AG04450 (cell line): ENCODE measurements at places on chromosomes 2 and 18.

GRCh38 chr18:74529378-74529777 is 4.9 kb upstream of the CNDP1 start:
- no peak for DNase-seq

GRCh38 chr2:191311627-191312026 is 66.4 kb downstream of the MYO1B start:
- no peak for DNase-seq

DNA sequence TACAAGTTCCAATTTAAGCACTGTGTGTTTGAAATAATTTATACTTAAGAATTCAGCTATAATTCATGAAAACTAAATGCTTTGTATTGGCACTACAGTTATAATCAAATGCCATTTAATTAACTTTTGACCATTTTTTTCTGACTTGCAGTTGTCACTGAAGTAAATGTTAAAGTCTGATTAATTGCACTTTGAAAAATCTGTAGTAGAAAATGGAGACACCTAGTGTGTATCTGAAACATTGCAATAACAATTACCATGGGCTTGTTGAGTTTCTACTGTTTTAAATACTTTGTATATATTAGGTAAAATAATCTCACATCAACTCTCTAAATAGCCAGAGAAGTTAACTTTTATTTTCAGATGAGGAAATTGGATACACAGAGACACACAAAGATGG is 458.6 kb upstream of the FSIP2 start:
- no peak for DNase-seq

DNA sequence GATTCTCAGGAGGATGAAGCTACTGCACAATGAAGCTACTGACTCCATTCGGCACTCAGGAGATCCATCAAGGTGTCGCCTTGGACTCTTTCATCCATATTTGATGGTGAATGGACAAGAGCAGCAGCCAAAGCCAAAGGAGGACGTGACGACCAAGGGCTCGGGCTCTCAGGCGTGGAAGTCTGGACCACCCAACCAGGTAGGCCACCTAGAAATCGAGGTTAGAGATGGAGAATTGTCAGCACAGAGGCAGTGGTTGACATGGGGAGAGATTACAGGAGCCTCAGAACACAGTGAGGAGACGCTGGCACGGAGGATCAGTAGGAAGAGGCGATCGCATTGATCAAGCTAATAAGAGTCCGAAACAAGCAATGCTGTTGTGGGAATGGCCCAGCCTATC is 240.5 kb upstream of the ID2 start:
- DNase-seq: no peak

DNA sequence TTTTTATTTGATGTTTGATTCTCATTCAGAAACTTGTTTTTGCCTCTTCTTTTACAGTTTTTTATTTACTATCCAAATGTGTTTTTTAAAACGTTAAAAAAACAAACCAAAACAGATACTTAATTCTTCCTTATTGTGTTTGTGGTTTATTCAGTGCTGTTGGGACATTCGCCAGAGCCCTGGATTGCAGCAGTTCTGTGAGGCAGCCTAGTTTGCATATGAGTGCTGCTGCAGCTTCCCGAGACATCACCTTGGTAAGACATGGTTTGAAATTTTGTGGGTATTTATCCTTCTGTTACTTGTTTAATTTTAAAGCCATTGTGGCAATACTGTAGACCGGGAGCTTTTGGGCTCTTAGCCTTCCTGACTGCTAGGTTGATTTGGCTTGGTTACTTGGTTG is 91.2 kb downstream of the MTA3 start:
- DNase-seq: no peak

- DNase-seq: no peak
Observed at GRCh38 chr18:59564561-59564960, 132.7 kb downstream of the CCBE1 start.

- no peak for DNase-seq
Observed at GRCh38 chr18:567122-567521, 13.1 kb upstream of the CETN1 start.

- no peak for DNase-seq
Observed at GRCh38 chr2:239537633-239538356, 137.0 kb upstream of the HDAC4 start.

DNA sequence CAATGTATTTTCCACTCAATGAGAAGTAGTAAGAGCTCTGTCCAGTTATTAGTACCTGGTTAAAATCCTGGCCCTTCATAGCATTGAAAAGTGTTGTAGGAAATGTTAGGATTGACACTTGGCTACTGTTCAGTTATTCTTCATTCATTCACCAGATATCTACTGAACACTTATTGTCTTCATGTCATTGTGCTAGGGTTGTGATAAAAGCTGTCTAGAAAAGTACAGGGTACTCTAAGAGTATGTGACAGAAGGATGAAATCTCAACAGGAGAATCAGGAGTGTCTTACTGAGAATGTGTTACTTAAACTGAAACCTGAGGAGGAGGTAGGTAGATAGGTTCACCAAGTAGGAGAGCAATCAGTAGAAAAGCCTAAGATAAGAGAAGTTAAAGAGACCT is 511.8 kb upstream of the RAB12 start:
- no peak for DNase-seq

- no peak for DNase-seq
Observed at GRCh38 chr2:82964341-82964740, 1494.7 kb downstream of the SUCLG1 start.

DNA sequence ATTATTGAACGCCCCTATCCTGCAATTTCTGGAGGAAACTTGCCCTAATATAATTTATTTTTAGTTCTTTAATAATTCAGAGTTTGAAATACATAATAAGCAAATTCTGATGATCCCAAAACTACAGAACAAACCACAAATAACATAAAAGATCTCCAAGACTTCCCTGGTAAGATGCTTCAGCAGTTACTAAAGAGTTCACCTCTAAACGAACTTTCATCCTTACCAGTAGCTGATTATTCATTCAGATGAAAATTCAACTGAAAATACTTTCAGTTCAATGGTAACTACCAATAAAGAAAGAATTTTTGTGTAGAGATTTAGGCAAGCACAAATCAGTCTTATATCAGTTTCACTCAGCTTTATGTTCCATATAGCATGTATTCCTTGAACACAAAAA is 130.1 kb upstream of the MAPRE2 start:
- no peak for DNase-seq
